ENCODE measurements at places on chromosomes 4 and X.

GRCh38 chr4:176782794-176783193 is 9.9 kb downstream of the VEGFC start:
- DNase-seq, result no peak

- DNase-seq, result no peak
These were observed 6.9 kb upstream of the CLOCK start for GRCh38 chr4:55553441-55554201.

DNA sequence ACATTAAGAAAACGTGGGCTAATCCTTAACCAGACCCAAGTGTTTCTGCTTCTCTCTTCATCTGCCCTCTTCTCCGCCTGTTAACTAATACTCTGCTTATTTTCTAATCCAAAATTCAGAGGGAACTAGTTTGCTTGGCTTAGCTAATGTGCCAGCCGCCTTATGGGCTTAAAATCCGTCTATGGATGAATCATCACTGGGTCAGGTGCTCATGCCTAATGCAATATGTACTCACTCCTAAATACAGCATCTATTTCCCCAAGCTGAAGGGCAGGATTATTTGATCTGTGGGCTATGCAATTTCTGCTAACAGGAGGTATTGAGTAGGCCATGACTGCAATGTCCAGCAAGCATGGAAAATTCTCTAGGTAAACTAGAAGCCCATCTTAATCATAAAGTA is 12.4 kb downstream of the DYNLT3 start:
- DNase-seq, result peak; percentile 31

GRCh38 chr4:165359506-165359905 is 19.3 kb upstream of the CPE start:
- DNase-seq, result peak; percentile 71

DNA sequence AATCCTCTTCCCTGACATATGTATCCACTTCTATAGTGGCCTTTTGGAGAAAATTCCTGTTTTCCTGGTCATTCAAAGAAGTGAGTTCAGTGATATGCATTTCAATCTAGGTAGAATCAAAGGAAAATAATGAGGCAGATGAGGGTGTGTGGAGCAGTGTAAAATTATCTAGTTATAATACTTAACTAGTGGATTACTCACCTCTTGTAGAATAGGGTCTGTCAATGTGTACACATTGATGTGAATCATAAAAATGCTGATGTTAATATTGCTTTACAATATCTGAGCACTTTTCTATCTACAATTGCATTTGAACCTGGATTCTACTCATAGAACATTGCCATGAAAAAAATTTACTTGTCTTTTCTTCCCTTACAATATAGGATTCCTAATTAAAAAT is 293.5 kb downstream of the GBA3 start:
- DNase-seq, result no peak
